Tibial nerve (tissue), 4 donors: ENCODE measurements at places on chromosomes 7 and 10. TPM values are rescaled to one million over a fixed set of nuclear protein-coding genes. Genes with fewer than 3 reads are reported as not detected.

DNA sequence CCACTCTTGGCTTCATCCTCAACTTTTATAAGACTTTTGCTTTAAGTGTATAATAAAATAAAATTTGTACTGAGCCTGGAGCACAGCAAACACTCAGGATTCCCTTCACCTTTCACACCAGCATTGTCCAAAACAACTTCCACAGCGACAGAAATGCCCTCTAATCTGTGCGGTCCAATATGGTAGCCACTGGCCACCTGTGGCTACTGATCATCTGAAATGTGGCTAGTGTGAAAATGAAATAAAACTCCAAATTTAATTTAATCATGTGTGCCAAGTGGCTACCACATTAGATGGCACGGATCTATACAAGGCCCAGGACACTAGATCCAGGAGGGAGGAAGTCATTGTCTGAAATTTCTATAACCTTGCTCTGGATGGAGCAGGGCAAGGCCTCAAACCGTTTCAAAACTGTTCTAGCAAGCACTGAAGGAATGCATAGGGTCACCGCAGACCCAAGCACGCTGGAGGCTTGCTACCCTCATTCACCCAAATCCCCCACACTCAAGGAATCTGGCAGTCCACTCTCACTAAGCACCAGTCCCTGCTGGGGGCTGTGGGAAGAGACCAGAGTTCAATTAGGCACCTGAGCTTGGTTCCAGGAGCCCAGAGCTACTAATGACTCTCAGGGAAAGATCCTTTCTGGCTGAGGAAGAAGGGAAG, 6.3 kb upstream of the MYO1G start:
- peak overlapping the region; percentile 57 for H3K4me3 ChIP-seq
- H3K27ac ChIP-seq = peak overlapping the region; percentile 94

DNA sequence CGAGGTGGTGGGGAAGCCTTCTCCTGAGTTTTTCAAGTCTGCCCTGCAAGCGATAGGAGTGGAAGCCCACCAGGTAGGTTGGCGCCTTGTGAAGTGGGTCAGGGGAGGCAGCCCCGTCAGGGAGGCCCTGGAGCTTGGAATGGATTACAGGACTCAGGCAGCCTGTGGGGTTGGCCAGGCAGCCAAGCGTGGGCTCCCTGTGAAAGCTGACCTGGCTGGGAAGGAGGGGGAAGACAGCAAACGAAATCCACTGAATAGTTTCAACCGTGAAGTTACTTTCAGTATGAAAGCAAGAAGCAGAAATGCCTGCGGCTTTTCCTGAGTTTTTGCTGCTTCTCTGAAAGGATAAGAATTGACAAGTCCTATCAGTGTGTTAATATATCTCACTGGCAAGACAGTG, 36.4 kb downstream of the LHPP start:
- no peaks in the 10 kb centered on the region for H3K27me3 ChIP-seq
- DNase-seq = no peak
- no peaks in the 10 kb centered on the region for H3K36me3 ChIP-seq

DNA sequence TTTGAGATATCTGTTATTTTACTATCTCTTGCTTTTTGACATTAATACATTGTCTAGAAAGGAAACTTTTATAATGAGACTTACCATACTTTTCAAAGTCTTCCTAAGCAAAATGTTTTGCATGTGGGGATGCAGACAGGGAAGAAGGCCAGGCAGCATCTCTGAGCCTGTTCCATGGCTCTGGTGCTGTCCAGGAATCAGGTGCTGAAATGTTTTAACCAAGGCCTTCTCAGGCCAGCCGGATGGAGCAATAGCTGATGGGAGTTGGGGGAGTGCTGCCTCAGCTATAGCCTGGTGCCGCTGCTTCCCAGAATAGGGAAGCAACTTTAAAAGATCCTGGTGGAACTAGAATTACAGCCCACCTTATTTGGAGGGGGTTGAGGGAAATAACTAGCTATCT, 38.5 kb downstream of the CRTAC1 start:
- H3K27me3 ChIP-seq = no peaks in the 10 kb centered on the region
- H3K4me3 ChIP-seq = no peak overlapping the region
- no peak for DNase-seq

DNA sequence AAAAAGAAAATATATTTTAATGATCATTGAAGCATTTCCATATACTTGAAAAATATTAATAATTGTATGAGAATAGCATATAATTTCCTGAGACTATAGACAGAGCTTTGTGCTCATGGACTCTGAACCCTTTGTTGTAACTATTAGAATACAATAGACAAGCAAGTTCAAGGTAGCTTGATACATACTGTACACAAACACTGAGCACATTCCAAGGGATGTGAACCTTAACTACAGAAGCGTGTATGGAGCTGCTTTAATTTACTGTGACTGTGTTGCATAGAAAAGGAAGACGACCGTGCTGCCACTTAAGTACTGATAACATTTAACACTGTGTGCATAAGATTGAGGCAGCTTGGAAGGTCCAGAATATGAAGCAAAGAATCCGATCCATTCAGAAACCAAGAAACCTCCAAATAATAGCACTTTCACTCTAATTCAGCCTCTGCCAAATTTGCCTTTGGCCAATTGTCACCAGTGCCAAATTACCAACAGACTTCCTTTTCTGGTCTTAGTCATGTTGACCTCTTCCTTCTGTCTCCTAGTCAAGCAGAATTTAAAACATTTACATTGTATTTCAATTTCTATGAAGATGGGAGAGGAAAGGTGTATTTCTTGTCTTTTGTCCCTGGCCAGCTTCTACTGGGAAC, 566.1 kb upstream of the GALNT17 start:
- no peaks in the 10 kb centered on the region for H3K27me3 ChIP-seq
- no peak overlapping the region for H3K27ac ChIP-seq
- no peak for DNase-seq
- no peak overlapping the region for H3K4me3 ChIP-seq
- no peaks in the 10 kb centered on the region for H3K4me1 ChIP-seq

GRCh38 chr10:14001298-14002040, 329.3 kb downstream of the FRMD4A start:
- H3K36me3 ChIP-seq = no peaks in the 10 kb centered on the region
- peaks cover 8% of the 10 kb centered on the region for H3K4me1 ChIP-seq
- no peak overlapping the region for H3K27ac ChIP-seq
- no peaks in the 10 kb centered on the region for H3K27me3 ChIP-seq
- DNase-seq = no peak

DNA sequence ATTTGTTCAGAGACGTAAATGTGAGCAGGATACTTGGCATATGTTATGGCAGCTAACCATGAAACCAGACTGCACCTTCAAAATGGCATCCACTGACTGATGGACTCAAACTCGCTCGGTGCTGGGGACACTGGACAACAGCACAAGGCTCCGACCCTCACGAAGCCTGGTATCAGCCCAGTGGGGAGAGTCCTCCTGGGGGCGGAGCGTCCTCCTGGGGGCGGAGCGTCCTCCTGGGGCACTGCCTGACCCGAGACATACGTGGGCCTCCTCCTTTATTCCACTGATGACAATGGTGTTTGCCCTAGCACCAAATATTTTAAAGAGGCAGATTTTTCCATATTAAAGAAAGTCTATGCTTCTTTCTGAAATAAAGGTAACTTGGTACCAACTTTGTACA, 39.5 kb downstream of the ESYT2 start:
- H3K27me3 ChIP-seq = no peaks in the 10 kb centered on the region
- no peaks in the 10 kb centered on the region for H3K36me3 ChIP-seq
- no peak overlapping the region for H3K27ac ChIP-seq
- H3K4me1 ChIP-seq = no peaks in the 10 kb centered on the region

GRCh38 chr10:79984851-79985250, 35.9 kb upstream of the SFTPD start:
- no peaks in the 10 kb centered on the region for H3K36me3 ChIP-seq
- DNase-seq = no peak
- H3K27me3 ChIP-seq = no peaks in the 10 kb centered on the region
- peaks cover 15% of the 10 kb centered on the region for H3K4me1 ChIP-seq
- no peak overlapping the region for H3K4me3 ChIP-seq

GRCh38 chr7:3043544-3044371, at the start of gene CARD11:
Gene CARD11, minus strand, starts transcription at chr7:3043867. Its CDS starts 85,361 bp downstream, at chr7:2958506.
- H3K27ac ChIP-seq = peak within 1 kb of the TSS; percentile 82
- no peak within 1 kb of the TSS for H3K4me3 ChIP-seq
- no peaks in the 10 kb centered on the region for H3K4me1 ChIP-seq
- H3K36me3 ChIP-seq = no peaks in the 10 kb centered on the region
- H3K27me3 ChIP-seq = peaks cover 10% of the 10 kb centered on the region

- peak overlapping the region; percentile 18 for H3K4me3 ChIP-seq
- no peaks in the 10 kb centered on the region for H3K27me3 ChIP-seq
Observed at GRCh38 chr10:73591935-73592699, 975 bp upstream of the USP54 start.

DNA sequence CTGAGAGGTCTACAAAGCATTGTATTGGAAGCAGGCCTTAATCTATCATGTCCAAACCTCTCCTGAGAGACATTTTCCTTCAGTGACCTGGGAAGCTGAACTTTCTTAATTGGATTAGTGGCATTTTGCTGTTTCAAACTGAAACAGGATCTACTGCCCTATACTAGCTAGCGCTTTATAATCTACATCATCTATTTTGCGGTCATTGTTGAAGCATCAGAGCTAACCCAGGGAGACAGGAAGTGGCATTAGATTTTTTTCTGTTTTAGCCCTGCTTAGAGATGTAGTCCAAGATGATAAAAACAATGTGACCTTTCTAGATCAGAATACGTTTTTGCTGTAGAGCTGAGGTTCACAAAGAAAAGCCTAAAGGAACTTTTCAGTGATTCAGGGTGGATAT, 147.4 kb upstream of the AGR3 start:
- no peaks in the 10 kb centered on the region for H3K36me3 ChIP-seq
- H3K27me3 ChIP-seq = no peaks in the 10 kb centered on the region
- DNase-seq = no peak

GRCh38 chr10:124306922-124307371, 111.8 kb downstream of the OAT start:
- DNase-seq = no peak
- H3K4me3 ChIP-seq = no peak overlapping the region
- H3K27ac ChIP-seq = no peak overlapping the region
- no peaks in the 10 kb centered on the region for H3K4me1 ChIP-seq

DNA sequence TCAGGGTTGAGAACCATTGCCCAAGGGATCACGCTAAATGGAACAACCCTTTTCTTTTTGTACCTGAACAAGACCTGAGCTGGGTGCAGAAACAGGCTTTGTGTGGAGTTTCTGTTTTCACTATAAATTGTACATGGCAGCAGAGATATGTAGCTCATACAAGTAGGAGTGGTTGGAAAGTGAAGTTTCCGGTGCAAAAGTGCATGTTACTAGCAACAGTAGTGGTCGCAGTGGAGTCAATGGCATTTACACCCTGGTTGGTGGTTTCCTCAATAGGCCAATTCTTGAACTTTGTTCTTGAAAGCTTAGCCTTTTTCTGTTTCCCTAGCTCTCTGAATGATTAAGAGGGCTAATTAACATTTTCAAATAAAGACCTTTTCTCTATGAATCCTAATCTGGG, 170.7 kb downstream of the NEBL start:
- no peaks in the 10 kb centered on the region for H3K4me1 ChIP-seq
- no peak for DNase-seq
- no peak overlapping the region for H3K27ac ChIP-seq
- H3K36me3 ChIP-seq = no peaks in the 10 kb centered on the region
- no peaks in the 10 kb centered on the region for H3K27me3 ChIP-seq

GRCh38 chr7:106841896-106842390, 23.1 kb upstream of the PIK3CG start:
- H3K27me3 ChIP-seq = no peaks in the 10 kb centered on the region
- DNase-seq = no peak
- no peak overlapping the region for H3K4me3 ChIP-seq
- H3K4me1 ChIP-seq = no peaks in the 10 kb centered on the region
- H3K27ac ChIP-seq = no peak overlapping the region

DNA sequence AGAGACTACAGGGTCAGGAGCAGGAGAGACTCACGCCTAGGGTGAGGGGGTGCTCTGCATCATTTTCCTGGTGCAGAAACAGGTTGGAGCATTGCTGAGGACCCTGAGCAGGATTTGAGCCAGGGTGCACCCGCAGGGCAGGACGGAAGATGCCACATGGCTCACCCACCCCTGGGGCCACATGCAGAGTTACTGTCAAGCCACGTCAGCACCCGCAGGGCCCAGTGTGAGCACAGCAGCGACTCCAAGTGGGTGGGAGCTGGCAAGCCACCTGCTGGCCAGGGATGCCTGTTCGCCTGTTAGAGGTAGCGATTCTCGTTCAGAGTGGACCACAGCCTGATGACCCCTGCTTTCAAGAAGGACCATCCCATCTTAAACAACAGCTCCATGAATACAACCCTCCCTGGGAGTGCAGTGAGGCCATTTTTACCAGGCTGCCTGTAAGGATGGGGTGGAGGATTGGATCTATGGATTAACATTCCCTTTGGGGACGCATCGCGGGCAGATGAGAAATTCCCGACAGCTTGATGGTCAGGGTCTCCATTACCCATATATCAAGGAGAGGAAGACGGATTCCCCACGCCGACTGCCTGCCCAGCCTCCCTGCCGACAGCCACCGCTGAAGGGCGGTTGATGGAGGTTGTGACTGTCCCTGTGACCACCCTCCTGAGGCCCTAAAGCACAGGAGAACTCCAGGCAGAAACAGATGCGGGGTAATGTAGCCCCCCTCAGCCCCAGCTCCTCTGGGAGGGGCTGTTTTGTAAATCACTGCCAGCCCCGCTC, 101.1 kb upstream of the RET start:
- no peak overlapping the region for H3K4me3 ChIP-seq
- DNase-seq = peak; percentile 5
- no peaks in the 10 kb centered on the region for H3K4me1 ChIP-seq
- H3K27ac ChIP-seq = no peak overlapping the region
- no peaks in the 10 kb centered on the region for H3K27me3 ChIP-seq
- no peaks in the 10 kb centered on the region for H3K36me3 ChIP-seq

- DNase-seq = no peak
- H3K36me3 ChIP-seq = no peaks in the 10 kb centered on the region
- H3K27ac ChIP-seq = no peak overlapping the region
- peaks cover 5% of the 10 kb centered on the region for H3K4me1 ChIP-seq
- no peak overlapping the region for H3K4me3 ChIP-seq
Observed at GRCh38 chr10:14366760-14367159, 36.0 kb upstream of the FRMD4A start.

DNA sequence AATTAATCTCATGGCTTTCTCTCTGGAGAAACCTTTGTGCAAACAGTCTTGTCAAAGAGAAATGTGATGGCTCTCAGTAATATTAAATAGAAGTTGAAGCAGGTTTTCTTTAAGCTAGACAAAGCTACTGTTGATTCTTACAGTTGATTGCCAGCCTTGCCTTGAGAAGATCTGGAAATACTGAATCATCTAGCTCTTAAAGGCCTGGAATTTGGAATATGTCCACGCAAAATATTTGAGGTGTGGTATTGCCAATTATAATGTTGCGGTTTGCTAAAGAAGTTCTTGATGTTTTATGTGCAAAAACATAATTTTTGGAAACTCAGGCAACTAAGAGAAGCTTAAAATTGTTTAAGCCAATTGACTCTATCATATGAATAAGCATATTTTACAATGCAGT, 371.9 kb downstream of the PHF14 start:
- no peaks in the 10 kb centered on the region for H3K4me1 ChIP-seq
- DNase-seq = no peak
- no peaks in the 10 kb centered on the region for H3K27me3 ChIP-seq
- H3K27ac ChIP-seq = no peak overlapping the region
- H3K4me3 ChIP-seq = no peak overlapping the region

- H3K36me3 ChIP-seq = peaks cover 12% of the 10 kb centered on the region
- H3K27me3 ChIP-seq = no peaks in the 10 kb centered on the region
- no peak for DNase-seq
- H3K27ac ChIP-seq = no peak overlapping the region
- H3K4me1 ChIP-seq = no peaks in the 10 kb centered on the region
Observed at GRCh38 chr7:151803841-151804240, 73.1 kb downstream of the PRKAG2 start.

Gene ARHGAP19
- total RNA-seq = 82.7 TPM

Gene STEAP2
- total RNA-seq = 17.3 TPM

Gene PPP1R17
- not detected for total RNA-seq

Gene SPAM1
- not detected for total RNA-seq

Gene RBP3
- not detected for total RNA-seq

Gene NKX2-3
- not detected for total RNA-seq

Gene STEAP4
- total RNA-seq = 74.5 TPM

Gene ARHGEF35
- 4.4 TPM for total RNA-seq

Gene GRID1
- 16.3 TPM for total RNA-seq

Gene CYP2C18
- total RNA-seq = not detected
